Stimulated activated CD4-positive, alpha-beta T cell treated with anti-CD3 and anti-CD28 coated beads, Interleukin-15, amount 100 ng/mL, for 1 hour (primary cell): ENCODE measurements at places on chromosomes 12 and 14.

GRCh38 chr12:92426332-92426731 is 276.5 kb upstream of the PLEKHG7 start:
- DNase-seq: no peak

DNA sequence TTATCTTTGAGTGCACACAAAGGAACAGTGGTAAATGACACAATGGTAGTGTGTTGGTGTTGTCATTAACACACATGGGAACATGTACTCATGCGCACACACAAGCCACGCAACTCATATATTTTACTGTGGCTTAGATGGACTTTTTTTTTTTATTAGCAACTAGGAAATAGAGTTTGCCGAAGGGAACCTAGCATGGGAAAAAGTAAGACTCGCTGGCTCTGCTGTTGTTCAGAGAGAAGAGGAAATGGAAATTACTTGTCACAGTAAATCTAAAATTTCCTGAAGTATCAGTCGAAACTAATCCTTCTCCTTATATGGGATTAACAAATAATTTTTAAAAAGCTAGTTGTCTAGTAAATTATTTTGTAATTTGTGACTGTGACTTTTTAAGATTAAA is 33.7 kb upstream of the IL22 start:
- DNase-seq: no peak

- DNase-seq: no peak
Measured at GRCh38 chr12:82709794-82710355, 23.2 kb downstream of the TMTC2 start.

DNA sequence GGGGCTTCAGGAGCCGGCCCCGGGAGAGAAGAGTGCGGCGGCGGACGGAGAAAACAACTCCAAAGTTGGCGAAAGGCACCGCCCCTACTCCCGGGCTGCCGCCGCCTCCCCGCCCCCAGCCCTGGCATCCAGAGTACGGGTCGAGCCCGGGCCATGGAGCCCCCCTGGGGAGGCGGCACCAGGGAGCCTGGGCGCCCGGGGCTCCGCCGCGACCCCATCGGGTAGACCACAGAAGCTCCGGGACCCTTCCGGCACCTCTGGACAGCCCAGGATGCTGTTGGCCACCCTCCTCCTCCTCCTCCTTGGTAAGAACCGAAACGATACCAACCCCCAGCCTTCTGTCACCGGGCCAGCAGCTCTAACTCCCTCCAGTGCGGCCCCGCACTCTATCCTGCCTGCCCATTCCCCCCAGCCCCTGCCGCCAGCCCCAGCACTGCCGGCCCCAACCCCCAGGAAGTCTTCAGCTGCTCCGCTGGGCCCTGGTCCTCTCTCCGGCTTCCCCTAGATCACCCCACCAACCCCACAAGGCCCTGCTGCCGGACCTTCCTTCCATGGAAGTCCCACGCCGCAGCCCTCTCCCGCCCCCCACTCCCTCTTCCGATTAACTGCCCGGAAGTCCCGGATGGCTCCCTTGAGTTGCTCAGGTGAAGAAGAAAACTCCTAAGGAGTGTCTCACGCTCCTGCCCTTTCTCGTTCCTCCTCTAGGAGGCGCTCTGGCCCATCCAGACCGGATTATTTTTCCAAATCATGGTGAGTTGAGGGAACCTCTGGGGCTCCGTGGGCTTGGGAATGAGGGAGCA is 693 bp downstream of the LRP10 start:
- DNase-seq: peak; percentile 39

DNA sequence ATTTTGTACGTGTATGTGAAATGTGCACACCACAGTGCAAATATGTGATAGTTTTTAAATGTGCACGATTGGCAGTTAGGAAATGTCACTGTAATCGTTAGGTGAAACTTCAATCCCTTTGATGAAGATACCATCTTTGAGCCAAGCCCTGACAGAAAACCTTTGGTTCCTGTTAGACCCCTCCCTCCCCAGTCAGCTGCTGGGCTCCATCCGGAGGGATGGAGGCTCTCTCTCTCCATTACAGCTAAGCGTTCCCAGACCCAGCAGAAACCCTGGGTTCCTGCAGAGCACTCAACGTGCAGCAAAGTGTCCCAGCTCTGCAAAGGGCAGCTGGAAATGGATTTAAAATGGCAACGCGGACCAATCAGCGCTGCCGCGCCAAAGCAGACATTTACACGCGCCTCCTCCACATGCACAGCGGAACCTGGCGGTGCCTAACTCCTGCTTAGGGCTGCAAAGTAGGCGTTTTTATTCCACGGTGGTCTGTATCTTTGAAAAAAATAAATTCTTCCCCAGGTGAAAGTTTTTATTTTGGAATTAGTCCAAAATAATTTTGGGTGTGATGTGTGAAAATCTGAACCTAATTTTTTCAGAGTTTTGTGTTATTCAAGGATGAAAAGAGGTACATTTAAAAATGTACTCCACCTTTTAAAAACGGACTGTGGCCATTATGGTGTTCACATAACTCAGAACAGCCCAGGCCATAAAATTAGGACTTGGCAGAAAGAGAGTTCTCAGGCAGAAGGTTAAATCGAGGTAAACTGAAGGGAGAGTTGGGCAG is 1.4 kb upstream of the HMGA2 start:
- DNase-seq: no peak

GRCh38 chr14:79602742-79603141 is 608.6 kb downstream of the DIO2 start:
- DNase-seq: no peak

- no peak for DNase-seq
Measured at GRCh38 chr12:105485321-105485910, 154.9 kb downstream of the C12orf75 start.

GRCh38 chr12:107221913-107222312 is 128.6 kb upstream of the CRY1 start:
- no peak for DNase-seq

GRCh38 chr12:22069851-22070250 is 23.8 kb downstream of the CMAS start:
- no peak for DNase-seq

GRCh38 chr12:15684896-15685658 is 104.1 kb downstream of the EPS8 start:
- DNase-seq: no peak

DNA sequence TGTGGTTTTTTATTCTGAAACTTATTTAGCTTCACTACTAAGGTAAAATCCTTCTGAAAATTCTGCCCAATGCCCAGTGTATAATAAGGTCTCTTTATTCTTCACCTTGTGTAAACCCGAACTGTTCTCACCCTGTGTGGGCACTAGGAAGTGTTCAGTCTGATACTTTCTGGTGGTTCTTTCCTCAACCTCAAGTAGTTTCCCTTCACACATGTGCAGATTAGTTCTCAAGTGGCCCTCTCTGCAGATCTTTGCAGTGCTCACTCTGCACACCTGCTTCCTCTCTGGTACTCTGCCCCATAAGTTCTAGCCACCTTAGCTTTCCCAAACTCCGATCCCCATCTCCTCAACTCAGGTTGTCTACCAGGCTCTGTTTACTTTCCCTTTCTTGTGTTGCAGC is 61.6 kb downstream of the RAD51B start:
- DNase-seq: no peak

DNA sequence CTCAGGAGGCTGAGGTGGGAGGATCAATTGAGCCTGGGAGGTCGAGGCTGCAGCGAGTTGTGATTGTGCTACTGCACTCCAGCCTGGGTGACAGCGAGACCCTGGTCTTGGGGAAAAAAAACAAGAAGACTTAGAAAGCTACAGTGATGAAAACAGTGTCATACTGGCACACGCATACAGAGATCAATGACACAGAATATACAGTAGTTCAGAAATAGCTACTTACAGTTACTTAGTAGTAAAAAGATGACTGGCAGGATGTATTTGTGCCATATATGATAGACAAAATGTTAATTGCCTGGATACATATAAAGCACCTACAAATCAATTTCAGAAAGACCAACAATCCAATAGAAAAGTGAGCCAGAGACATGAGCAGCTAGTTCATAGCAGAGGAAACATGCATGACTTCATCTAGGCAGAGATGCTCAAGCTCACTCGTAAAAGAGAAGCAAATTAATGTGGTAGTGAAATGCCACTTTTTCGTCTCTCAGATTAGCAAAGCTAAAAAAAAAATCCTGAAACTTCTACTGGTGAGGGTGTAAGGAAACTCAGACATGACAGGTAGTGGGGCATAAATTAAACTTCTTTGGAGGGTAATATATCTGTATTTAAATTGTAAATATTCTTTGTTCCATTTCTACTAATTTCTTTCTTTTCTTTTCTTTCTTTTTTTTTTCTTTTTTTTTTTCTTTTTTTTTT is 2.5 kb upstream of the ALDH2 start:
- DNase-seq: no peak

DNA sequence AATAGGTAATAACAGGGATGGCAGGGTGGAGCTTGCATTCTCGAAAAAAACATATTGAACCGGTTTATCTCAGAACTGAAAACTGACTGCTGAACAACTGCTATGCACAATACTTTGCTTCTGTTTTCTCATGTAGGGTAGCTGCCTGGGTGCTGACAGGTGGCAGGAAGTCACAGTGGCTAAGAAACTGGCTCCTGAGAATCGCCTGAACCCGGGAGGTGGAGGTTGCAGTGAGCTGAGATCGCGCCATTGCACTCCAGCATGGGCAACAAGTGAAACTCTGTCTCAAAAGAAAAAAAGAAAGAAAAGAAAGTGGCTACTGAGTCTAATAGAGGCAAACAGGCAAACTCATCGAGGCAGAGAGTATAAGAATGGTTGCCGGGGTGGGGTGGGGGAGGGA is 113.1 kb downstream of the CCDC60 start:
- DNase-seq: no peak

- no peak for DNase-seq
Measured at GRCh38 chr12:65951697-65952096, 127.4 kb downstream of the HMGA2 start.

- no peak for DNase-seq
Measured at GRCh38 chr12:7145671-7146070, 15.5 kb downstream of the CLSTN3 start.

DNA sequence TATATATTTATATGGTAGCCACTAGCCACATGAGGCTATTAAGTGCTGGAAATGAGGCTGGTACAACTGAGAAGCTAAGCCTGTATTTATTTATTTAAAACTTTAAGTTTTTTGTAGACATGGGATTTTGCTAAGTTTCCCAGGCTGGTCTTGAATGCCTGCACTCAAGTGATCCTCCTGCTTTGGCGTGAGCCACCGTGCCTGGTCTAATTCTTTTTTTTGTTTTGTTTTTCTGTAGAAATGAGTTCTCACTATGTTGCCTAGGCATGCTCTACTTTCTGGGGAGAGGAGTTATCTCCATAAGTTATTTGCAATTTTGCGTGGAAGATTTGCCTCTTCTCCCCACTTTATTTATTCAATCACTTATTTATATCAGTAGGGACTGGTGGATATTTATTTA is 4.8 kb upstream of the SNRNP35 start:
- DNase-seq: no peak

DNA sequence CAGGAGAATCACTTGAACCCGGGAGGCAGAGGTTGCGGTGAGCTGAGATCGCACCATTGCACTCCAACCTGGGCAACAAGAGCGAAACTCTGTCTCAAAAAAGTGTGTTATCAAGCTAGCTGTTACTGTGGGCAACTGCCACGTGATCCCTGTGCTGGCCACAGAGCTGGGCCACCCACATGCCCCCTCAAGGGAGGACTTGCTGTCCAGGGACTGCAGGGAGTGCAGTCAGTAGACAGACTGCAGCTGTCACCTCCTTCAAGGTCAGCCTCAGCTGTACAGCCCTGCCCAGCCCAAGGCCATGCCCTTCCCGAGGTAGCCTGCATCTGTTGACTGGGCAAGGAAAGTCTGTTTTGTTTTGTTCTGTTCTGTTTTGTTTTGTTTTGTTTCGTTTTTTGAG is 46.6 kb upstream of the BICDL1 start:
- DNase-seq: no peak

DNA sequence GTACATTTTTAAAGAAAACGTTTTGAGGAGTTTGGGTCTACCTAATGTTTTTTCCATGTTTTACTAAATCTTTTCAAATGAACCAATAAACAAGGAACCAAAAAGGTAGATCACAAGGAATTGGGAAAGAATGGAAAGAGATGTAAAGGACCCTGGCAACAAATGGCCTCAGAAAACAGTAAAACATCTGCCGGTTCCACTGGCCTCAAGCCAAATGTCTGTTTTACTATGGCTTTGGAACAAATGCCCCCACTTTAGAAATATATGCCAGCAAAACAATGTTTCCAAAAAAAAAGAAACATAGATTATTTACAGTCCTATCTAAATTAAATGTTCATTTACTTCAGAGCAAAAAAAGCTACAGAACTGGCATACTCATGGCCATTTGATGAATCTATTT is 3.0 kb downstream of the TRMT5 start:
- no peak for DNase-seq

GRCh38 chr12:46921048-46921763 is 95.4 kb upstream of the SLC38A4 start:
- DNase-seq: no peak

DNA sequence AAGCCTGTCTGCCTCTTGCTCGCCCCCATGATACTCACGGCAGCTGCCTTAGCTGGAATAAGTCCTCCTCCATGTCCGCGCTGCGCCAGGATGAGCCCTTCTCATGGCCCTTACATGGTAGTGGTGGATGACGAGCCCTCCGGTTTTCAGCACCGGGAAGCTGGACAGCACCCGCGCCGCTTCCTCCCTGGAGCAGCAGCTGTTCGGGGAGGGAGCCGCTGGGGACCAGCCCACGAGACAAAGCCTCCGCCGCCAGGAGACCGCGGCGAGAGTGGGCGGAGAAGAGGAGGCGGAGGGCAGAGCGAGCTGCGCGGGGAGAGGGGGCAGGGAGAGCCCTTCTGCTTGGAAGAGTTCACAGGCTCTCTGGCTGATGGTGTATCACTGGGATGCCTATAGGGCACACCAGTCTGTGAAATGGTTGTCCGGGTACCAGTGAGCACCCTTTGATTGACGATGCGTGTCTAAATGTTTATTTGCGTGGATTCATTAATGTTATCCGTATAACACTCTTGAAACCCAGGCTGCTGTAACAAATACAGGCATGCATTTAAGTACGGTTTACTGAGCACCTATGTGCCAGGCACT is at the start of gene SVOP:
SVOP (minus strand) TSS at position 273 of the 585 bp plus-strand sequence; CDS start at position 73, 200 bp downstream.
- DNase-seq: peak; percentile 7

DNA sequence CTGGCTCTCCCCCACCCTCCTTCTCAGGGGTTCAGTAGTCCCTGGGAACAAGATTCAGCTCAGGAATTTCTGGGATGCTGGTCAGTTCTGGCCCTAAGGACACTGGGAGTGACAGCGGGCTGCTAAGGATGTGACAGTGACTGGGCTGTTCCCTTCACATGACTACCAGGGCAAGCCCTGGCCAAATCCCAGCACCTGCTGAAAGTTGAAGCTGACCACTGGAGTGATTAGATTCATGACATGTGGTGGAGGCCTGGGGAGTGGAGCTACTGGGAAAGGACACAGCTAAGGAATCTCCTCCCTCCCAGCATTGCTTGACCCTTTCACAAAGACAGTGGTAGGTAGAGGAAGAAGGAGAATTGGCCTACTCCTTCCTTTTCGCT is 204.9 kb downstream of the DAD1 start:
- DNase-seq: no peak

- no peak for DNase-seq
Measured at GRCh38 chr12:80419644-80420043, 24.4 kb upstream of the PTPRQ start.

- no peak for DNase-seq
Measured at GRCh38 chr14:54653712-54654469, 87.0 kb downstream of the SAMD4A start.

DNA sequence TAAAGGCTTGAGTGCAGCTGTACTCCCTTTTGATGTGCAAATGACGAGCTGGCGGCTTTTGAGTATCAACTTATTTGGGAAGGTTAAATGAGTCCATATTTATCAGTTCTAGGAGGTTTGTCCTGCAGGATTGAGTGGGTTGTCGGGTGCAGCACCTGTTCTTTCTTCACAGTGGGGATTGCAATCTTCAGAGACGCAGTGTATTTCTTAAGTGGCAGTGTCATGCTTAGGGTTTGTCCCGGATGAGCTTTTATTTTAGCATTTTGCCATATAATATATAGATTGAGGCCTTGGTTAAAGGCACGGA is 1.2 kb downstream of the FUT8 start:
- no peak for DNase-seq
